Activated naive CD8-positive, alpha-beta T cell treated with anti-CD3 and anti-CD28 coated beads, Interleukin-2, amount 50 U/mL, for 24 hours (primary cell): ENCODE measurements at places on chromosomes 4 and X.
A peak's percentile ranks its signal among the peaks of the same experiment; 100 is the strongest.

GRCh38 chrX:71604141-71604540 is 14.2 kb downstream of the CXCR3 start:
- peaks cover 66% of the 10 kb centered on the region for H3K4me1 ChIP-seq
- DNase-seq: no peak
- peak overlapping the region; percentile 93 for H3K27ac ChIP-seq
- H3K27me3 ChIP-seq: no peaks in the 10 kb centered on the region

GRCh38 chr4:120855307-120856001 is 67.1 kb downstream of the PRDM5 start:
- no peak overlapping the region for H3K4me3 ChIP-seq
- H3K36me3 ChIP-seq: no peaks in the 10 kb centered on the region
- H3K27me3 ChIP-seq: peaks cover 2% of the 10 kb centered on the region
- no peak for DNase-seq
- peaks cover 15% of the 10 kb centered on the region for H3K4me1 ChIP-seq
- no peak overlapping the region for H3K27ac ChIP-seq

DNA sequence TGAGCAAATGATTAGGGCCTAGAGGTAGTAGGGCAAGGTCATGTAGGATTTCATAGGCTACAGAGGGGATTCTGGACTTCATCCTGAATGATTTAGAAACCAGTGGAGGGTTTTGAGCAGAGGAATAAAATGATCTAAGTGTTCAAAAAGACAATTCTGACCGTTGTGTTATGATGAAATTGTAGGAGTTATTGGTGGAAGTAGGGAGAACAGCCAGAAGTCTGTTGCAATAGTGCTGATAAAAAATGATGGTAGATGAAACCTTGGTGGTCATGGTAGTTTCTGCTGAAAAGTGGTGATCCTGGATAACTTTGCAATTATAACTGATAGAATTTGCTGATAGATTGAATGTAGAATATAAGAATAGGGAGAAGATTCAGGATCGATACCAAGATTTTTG is 60.2 kb downstream of the MID1IP1 start:
- H3K27ac ChIP-seq: no peak overlapping the region
- no peak overlapping the region for H3K4me3 ChIP-seq
- H3K36me3 ChIP-seq: no peaks in the 10 kb centered on the region

DNA sequence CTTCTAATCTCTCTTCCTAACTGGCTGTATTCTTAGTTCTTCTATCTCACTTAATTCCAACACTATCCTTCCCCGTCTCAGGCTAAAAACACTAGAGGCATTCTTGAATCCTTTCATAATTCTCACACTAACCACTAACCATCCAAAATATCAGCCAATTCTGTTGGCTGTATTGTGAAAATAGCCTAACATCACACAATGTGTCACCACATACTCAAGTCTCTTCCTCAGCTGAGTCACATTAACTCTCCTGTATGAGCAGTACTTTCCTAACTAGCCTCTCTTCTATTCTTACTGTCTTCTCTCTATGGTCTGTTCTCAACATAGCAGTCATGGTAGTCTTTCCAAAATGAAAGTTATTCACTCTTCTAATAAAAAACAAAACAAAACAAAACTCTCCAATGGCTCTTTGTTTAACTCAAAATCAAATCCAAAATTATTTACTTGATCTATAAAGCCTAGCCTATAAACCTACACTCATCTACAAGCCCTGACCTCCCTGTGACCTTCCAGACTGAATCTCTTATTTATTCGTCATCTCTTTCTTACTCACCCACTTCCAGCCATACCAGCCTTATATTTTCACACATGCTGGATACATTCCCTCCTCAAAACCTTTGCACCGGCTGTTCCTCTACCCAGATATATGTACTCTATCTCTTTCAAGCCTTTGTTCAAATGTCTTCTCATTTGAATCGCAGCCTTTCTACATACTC is 445.9 kb downstream of the TLL1 start:
- DNase-seq: no peak
- no peaks in the 10 kb centered on the region for H3K36me3 ChIP-seq
- H3K4me3 ChIP-seq: no peak overlapping the region
- no peaks in the 10 kb centered on the region for H3K27me3 ChIP-seq
- no peaks in the 10 kb centered on the region for H3K4me1 ChIP-seq
- no peak overlapping the region for H3K27ac ChIP-seq

DNA sequence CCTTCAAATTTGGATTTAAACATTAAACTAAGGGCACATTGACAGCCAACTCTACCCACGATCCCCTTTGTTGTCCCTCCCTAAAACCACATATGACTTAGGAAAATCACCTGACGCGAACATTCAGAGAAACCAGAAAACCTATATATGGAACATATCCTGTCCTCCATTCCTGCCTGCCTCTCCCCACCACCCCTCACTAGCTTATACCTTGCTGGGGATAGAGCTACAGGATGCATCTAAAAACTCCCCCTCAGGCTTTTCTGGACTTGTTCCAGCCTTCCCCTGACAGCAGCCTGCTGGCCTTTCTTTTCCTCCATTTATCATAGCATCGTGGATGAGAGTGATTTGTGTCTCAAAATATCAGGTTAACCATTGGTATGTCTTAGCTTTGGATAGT is 8.8 kb downstream of the STK26 start:
- no peak overlapping the region for H3K27ac ChIP-seq
- peaks cover 80% of the 10 kb centered on the region for H3K4me1 ChIP-seq
- H3K36me3 ChIP-seq: peaks cover 39% of the 10 kb centered on the region
- H3K27me3 ChIP-seq: no peaks in the 10 kb centered on the region

DNA sequence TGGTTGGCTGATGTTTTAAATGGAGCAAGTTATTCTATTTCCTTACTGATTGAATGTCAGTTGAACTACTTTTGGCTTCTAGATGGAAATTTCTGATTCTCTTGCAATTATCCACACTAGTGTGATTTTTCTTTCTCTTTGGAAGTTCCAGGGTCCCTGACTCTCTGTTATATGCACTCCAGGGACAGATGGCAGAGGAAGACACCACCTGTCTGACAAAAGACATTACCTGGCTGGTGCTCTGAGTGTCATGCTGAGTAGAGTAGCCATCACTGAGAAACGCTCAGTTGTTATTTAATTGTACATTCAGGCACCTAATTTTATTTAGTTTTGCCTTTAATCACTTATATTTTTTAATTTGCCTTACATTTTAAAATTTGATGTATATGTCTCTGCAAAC is 105.4 kb upstream of the TLL1 start:
- no peak overlapping the region for H3K4me3 ChIP-seq
- no peaks in the 10 kb centered on the region for H3K4me1 ChIP-seq
- DNase-seq: no peak
- H3K27me3 ChIP-seq: no peaks in the 10 kb centered on the region

GRCh38 chrX:147738265-147738664 is 173.5 kb upstream of the FMR1 start:
- H3K4me3 ChIP-seq: peak overlapping the region; percentile 9
- H3K27ac ChIP-seq: peak overlapping the region; percentile 33
- H3K27me3 ChIP-seq: no peaks in the 10 kb centered on the region
- peaks cover 18% of the 10 kb centered on the region for H3K4me1 ChIP-seq
- no peak for DNase-seq

DNA sequence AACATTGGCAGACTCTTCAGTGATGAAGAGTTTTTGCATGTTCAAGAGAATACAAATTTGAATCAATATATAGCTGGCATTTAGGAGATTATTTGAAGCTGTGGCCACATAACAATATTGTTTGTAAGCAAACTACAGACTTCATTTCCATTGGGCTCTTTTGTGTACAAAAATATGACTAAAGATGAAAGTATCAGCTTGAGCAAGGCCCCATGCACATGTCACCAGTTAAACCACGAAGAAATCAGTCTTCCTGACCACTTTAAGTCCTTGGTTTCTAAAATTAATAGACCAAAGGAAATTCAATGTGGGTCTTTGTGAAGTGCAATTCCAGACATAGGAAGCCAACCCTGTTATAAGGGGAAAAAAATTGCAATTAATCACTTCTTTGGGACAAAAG is 1664.6 kb upstream of the ADGRL3 start:
- no peak overlapping the region for H3K27ac ChIP-seq
- no peaks in the 10 kb centered on the region for H3K36me3 ChIP-seq
- no peak overlapping the region for H3K4me3 ChIP-seq
- no peak for DNase-seq

GRCh38 chrX:24466025-24466424 is 939 bp downstream of the PDK3 start:
- H3K27ac ChIP-seq: peak overlapping the region; percentile 83
- peak overlapping the region; percentile 76 for H3K4me3 ChIP-seq
- peaks cover 45% of the 10 kb centered on the region for H3K4me1 ChIP-seq
- peaks cover 3% of the 10 kb centered on the region for H3K36me3 ChIP-seq
- H3K27me3 ChIP-seq: no peaks in the 10 kb centered on the region
- no peak for DNase-seq

DNA sequence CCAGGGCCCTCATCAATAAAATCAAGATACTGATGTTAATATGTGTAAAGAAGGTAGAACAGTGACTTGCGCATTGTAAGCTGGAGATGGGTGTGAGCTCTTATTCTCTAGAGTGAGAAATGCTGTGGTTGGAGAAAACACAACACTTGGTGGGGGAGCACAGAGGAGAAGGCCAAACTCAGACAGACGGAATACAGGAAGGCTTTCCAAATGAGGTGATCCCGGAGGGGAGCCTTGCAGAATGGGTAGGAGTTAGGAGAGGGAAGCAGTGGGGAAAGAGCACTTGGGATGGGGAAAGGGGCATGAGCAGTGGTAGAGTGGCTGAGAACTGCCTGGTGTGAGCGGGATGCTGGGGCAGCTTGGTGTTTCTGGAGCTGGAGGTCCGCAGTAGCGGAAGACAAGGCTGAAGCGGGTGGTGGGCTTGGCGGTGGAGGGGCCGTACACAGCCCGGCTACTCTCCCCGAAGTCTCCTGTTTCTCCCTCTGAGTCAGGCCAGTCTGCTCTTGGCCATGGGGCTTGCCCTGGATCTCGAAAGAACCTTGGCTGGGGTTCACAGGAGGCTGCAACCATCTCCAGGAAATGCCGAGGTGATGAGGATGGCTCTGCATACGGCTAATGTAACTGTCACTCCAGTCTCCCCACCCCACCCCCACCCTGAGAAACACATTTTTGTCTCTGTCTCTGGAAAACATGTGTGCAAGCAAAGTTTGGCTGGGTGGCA is 11.3 kb upstream of the PLAC1 start:
- H3K4me3 ChIP-seq: no peak overlapping the region
- DNase-seq: no peak
- H3K4me1 ChIP-seq: peaks cover 6% of the 10 kb centered on the region
- no peak overlapping the region for H3K27ac ChIP-seq

- peak; percentile 51 for DNase-seq
- no peaks in the 10 kb centered on the region for H3K36me3 ChIP-seq
- peaks cover 64% of the 10 kb centered on the region for H3K4me1 ChIP-seq
- H3K27ac ChIP-seq: peak overlapping the region; percentile 96
- peak overlapping the region; percentile 81 for H3K4me3 ChIP-seq
- H3K27me3 ChIP-seq: peaks cover 2% of the 10 kb centered on the region
Observed at GRCh38 chrX:10098270-10098713, 58.5 kb upstream of the CLCN4 start.

DNA sequence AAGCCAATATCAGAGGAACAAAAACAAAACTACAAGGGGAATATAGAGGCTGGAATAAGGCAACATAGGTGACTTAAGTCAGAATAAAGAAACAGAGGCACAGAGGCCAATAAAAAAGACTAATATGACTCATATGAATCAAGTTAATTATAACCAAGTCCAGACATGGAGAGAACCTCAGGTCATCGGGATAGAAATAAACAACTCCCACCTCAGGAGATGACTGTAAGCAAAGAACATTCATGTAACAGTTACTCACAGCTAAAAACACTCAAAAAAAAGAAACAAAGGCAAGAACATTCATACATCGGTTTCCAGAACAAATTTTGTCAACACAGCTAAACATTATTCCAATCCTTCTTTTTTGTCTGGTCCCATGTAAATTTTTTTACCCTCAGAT is 60.3 kb upstream of the RXFP1 start:
- no peaks in the 10 kb centered on the region for H3K4me1 ChIP-seq
- no peaks in the 10 kb centered on the region for H3K27me3 ChIP-seq
- no peak for DNase-seq

DNA sequence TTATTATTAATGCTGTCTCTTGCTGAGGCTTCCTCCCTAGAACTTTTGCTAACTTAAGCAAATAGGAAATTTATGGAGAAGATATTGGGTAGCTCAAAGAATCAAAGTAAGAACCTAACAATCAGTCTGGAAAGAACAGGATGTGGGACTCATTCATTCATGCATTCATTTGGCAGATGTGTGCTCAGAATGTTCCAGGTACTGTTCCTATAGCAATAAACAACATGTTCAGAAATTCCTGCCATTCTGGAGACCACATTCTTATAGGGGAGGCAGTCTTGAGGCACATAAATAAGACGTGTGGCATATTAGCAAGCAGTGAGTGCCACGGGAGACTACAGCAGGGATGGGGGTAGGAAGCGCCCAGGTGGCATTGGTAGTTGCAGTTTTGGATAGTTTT is 5.0 kb downstream of the GRK4 start:
- H3K4me1 ChIP-seq: peaks cover 11% of the 10 kb centered on the region
- H3K36me3 ChIP-seq: no peaks in the 10 kb centered on the region
- H3K27me3 ChIP-seq: no peaks in the 10 kb centered on the region
- H3K4me3 ChIP-seq: no peak overlapping the region
- no peak for DNase-seq

GRCh38 chr4:187364401-187364800 is 631.2 kb upstream of the ZFP42 start:
- no peak overlapping the region for H3K27ac ChIP-seq
- no peak overlapping the region for H3K4me3 ChIP-seq
- no peaks in the 10 kb centered on the region for H3K36me3 ChIP-seq
- no peaks in the 10 kb centered on the region for H3K4me1 ChIP-seq
- H3K27me3 ChIP-seq: no peaks in the 10 kb centered on the region
- no peak for DNase-seq

DNA sequence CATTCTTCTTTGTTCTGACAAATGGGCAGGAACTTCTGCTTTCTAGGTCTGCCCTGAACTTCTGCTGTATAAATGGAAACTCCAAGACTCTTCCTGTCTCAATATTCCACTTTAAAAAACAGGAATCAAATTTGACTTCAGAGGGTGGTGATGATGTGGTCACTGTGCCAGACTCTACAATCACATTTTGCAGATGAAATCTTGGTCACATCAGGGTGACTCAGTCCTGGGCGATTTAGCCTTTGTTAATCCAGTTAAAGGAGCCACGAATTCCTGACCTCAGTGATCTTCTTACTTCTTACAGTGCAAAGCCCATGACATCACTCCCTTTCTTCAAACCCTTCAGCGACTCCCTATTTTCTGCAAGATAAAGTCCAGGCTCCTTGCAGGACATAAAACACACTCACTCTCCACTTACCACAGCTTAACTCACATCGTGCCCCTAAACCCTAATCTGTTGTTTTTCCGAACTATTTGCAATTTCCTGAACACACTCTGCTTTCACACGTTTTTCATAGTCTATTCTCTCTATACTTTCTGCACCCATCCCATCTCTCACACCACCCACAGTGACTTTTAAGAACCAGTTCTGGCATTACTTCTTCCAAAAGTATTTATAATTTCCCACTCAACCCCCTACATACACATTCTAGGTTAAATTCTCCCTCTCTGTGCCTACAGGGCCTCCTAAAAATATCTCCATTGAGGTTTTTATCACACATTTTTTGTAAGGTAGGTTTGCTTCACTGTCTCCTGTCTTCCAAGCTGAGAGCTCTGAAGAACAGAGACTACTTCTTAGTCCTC is 11.1 kb downstream of the GASK1B start:
- H3K4me1 ChIP-seq: no peaks in the 10 kb centered on the region
- H3K27ac ChIP-seq: no peak overlapping the region
- no peaks in the 10 kb centered on the region for H3K36me3 ChIP-seq
- peaks cover 3% of the 10 kb centered on the region for H3K27me3 ChIP-seq
- DNase-seq: no peak
